ENCODE measurements at places on chromosomes 6 and 20.

DNA sequence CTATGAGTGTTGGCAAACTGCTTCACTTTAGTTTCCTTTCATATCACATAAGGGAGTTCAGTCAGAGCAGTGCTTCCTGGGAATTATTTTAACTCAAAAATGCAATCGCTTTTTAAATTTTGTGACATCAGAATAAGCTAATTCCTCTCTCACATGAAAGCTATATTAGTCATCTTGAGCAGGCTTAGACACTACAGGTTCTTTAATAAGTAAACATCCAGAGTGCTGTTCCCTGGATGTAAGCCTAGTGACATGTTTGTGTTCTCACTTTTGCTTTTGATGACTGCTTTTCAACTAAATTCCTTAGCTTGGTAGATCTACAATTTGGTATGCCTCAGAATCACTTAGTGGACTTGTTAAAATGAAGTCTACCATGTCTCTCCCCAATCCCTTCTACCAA, 252.7 kb upstream of the POU3F2 start:
- no peak for DNase-seq

- DNase-seq, result no peak
Observed at GRCh38 chr20:44690781-44691423, 24.3 kb upstream of the CCN5 start.

- no peak for DNase-seq
Observed at GRCh38 chr20:10920396-10920795, 246.6 kb upstream of the JAG1 start.

- DNase-seq, result no peak
Observed at GRCh38 chr6:47478233-47479139, 897 bp downstream of the CD2AP start.

- DNase-seq, result no peak
Observed at GRCh38 chr20:13856354-13856753, 71.5 kb downstream of the NDUFAF5 start.

- no peak for DNase-seq
Observed at GRCh38 chr6:8207191-8207868, 105.0 kb upstream of the EEF1E1 start.

GRCh38 chr20:48069596-48069995, 284.3 kb upstream of the SULF2 start:
- DNase-seq, result no peak
